ENCODE measurements at places on chromosomes 6 and 20.
A peak's percentile ranks its signal among the peaks of the same experiment; 100 is the strongest.

DNA sequence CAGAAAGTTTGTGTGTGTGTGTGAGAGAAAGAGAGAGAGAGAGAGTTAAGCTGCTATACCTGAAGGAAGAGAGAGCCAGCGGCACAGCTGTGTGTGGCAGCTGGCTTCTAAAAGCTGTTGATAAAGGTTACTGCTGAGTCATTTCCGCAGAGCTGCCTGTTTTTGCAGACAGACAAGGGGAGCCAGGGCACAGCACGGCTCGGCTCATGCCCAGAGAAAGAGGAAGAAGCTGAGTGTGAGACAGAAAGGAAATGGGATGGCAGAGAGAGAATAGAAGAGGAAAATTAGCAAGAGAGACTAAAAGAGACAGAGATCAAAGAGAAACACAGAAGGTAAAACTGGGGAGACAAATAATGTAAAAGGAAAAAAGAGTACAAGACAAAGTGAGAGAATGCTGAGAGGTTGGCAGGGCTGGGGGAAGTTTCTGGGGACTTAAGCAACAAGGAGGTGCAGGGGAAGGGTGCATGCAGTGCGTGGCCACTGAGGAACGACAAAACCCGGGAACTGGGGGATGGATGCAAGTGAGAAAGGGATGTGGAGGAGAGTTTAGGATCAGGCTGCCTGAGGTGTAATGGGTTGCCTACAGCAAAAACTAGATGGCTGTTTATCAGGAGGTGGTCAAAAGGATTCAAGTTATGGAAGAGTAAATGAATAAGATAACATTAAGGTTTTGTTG lies 22.7 kb downstream of the HLA-A start:
- DNase-seq: peak; percentile 87

GRCh38 chr6:111537528-111537920 lies 54.5 kb upstream of the REV3L start:
- no peak for DNase-seq

- DNase-seq: no peak
Observed at GRCh38 chr6:3991941-3992340, 87.0 kb downstream of the FAM217A start.

DNA sequence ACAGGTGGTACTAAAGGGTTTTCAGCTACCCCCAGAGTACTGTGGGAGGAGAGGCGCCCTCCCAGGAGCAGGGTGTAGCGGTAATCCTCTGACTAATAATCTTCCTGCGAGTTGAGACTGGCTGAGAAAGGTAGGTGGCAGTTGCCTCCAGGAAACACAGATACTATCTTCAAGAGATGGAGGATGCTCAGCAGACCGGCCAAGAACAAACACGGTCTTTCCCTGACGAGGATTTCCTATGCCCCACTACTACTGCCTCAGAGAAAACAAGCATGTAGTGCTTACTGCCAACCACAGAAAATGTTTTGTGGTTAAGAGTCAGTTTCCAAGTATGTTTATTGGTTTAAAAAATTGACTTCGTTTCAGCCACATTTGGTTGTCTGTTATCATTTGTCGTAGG lies 26.8 kb downstream of the C6orf89 start:
- DNase-seq: peak; percentile 73

DNA sequence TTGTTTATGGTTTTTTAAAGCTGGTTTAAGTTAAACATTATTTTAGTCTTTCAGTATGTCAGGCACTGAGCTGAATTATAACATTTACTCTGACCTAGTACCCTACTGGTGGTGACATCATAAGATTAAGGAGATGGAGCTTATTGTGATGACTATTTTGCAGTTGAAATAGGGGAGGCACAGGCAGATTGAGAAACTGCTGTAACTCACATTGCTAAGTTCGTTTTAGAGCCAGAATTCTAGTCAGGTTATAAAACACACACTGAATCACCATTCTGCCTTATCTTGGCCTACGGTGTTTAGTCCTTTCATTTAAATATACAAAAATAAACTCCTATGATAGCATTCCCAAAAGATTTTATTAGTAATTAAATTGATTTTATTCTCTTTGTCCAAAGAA lies 584.1 kb downstream of the TFAP2A start:
- no peak for DNase-seq

DNA sequence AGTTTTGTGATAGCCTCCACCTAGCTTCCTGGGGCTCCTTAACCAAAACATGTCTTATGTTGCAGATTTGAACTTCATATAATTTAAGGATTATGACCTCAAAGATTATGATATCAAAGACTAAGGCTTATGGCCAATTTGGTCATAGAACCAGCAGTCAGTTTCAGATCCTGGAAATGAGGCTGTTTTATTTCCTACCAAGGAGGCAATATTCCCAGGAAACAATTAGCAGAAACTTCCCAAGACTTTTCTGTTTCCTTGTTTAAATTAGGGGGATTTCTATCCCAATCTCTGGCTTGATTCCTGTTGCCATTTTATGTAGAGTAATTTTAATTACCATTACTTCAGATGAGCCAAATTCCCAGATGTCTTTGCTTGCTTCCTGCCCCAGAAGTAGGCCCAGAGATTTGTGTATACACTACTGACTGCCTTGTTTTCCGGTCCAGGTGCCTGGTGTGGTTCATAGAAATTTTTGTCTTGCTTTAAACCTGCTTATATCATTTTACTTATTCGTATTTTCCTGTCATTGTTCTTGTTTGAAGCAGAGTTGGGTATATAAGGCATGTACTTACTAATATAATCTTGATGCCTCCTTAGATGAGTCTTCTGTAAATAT lies 119.2 kb upstream of the TMEM170B start:
- no peak for DNase-seq

- DNase-seq: no peak
Observed at GRCh38 chr20:40606660-40607059, 82.4 kb downstream of the MAFB start.

DNA sequence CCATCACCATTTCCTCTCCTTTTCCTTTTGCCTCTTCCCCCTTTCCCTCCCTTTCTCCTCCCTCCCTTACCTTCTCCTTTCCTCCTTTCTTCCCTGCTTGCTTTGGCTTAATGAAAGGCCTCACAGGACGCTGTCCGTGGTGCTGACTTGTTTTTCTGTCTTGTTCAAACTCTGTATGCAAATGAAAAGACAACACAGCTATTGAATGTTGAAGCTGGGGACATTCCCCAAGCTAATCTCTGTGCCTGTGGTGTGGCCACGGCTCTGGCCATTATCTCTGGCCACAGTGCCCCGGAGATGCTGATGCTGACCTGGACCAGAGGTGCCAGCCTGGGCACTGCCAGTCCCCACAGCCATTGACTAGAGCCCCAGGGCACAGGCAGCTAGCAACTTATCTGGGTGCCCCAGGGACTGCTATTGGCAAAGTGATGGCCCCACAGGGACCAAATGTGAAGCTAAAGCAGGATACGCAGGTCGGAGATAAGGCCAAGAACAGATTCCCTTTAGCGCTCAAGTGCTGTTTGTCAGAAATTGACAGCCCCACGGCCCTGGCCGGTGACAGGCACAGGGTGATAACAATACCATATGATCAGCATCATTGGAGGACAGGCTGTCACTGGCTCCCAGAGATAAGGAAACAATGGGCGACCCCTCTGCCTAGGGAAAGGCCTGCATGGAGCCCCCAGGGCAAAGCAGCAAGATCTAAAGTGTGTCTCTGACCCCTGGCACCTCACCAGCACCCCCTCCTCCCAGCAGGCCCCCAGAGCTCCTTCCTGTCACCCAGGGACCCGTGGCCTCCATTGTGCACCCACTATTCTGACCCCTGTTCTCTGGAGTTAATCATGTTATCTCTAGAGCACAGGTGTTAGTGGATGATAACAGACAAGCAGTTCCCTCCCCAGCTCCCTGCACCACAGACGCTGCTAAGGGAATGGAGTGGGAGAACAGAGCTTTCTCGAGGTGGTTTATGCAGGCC lies 31.6 kb upstream of the SLC32A1 start:
- DNase-seq: peak; percentile 32

- no peak for DNase-seq
Observed at GRCh38 chr20:21509597-21510371, 4.1 kb downstream of the NKX2-2 start.

GRCh38 chr6:85405853-85406198 lies 44.1 kb upstream of the NT5E start:
- DNase-seq: no peak

GRCh38 chr6:84260926-84261325 lies 33.5 kb upstream of the CEP162 start:
- no peak for DNase-seq

- DNase-seq: peak; percentile 12
Observed at GRCh38 chr6:110233770-110234374, 53.6 kb downstream of the CDC40 start.
